ENCODE measurements at places on chromosomes 16 and 17. TPM values are rescaled to one million over a fixed set of nuclear protein-coding genes. Genes with fewer than 3 reads are reported as not detected.

POLR3E gene
- total RNA-seq = 63.1 TPM

MT1M gene
- total RNA-seq = not detected

CD300E gene
- total RNA-seq = not detected

TBC1D3 gene
- not detected for total RNA-seq

UBE2G1 gene
- 83.9 TPM for total RNA-seq

EVPLL gene
- total RNA-seq = not detected

C16orf74 gene
- total RNA-seq = 0.34 TPM

LDHD gene
- total RNA-seq = 0.34 TPM

LGALS3BP gene
- total RNA-seq = 140 TPM

Measured in T-helper 2 cell treated with Interferon-gamma antibody and Interleukin-4, amounts not matched to agents 100 ng/mL and 5 ng/mL, for 36 hours (primary cell).